ENCODE measurements at places on chromosomes 12 and 14.

DNA sequence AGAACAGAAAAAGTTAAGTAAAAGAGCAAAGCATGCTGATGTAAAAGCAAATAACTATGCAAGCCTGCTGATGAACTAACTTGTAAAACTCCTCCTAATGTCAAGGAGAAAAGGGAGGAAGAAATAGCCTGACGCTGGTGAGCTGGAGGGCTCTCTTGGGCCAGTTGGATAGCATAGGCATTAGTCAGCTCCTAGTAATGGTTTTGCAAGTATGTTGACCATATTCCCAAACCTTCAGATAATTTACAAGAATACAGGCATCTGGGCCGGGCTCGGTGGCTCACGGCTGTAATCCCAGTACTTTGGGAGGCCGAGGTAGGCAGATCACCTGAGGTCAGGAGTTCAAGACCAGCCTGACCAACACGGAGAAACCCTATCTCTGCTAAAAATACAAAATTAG, 871.4 kb downstream of the C12orf50 start:
- no peak for DNase-seq

DNA sequence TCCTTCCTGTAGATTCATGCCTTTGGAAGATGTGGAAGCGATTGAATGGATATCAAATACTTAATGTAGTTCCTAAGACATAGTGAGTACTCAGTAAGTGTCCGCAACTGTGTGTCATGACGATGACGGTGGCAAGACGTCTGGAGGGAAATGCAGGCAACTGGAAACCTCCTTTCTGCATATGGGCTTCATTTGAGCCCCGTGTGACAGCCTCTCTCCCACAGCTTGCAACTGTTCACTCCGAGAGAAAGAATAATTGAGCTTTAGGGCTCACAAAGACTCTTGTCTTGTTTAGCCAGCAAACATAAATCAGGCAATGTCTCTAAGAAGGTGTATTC, 6.9 kb downstream of the CFAP251 start:
- no peak for DNase-seq

GRCh38 chr12:87758271-87758670, 270.9 kb downstream of the C12orf50 start:
- DNase-seq: no peak

GRCh38 chr12:52149651-52150241, 42.1 kb downstream of the KRT80 start:
- no peak for DNase-seq

- no peak for DNase-seq
These were observed 11.4 kb upstream of the ANKS1B start for GRCh38 chr12:99996095-99996494.

- no peak for DNase-seq
These were observed 11.0 kb downstream of the ORAI1 start for GRCh38 chr12:121637231-121637914.

DNA sequence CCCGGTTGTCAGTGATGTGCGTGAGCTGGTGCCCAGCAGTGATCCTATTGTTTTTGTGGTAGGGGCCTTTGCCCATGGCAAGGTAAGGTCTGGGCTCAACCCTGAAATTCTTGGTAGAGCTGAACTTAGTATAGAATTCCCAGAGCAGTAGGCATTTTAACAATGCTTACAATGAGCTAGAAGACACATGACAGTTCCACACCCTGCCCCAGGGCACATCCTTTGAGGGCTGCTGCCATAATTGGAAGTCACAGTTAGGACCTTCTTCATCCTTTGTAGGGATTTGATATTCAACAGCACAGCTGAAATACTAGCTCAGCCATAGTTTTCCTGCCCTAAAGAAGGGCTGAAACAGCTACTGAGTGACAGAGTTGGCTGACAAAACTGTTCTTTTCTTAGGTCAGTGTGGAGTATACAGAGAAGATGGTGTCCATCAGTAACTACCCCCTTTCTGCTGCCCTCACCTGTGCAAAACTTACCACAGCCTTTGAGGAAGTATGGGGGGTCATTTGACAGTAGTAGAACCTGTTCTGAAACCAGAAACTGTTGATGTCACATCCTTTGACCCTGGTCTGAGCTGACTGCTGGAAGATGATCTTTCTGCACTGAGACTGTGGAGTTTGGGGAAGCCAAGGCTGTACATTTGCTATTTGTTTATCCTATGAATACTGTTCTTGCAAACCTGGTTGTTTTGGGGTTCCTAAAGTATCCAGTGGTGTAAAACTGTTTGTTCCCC, 4.8 kb downstream of the EMG1 start:
- no peak for DNase-seq

DNA sequence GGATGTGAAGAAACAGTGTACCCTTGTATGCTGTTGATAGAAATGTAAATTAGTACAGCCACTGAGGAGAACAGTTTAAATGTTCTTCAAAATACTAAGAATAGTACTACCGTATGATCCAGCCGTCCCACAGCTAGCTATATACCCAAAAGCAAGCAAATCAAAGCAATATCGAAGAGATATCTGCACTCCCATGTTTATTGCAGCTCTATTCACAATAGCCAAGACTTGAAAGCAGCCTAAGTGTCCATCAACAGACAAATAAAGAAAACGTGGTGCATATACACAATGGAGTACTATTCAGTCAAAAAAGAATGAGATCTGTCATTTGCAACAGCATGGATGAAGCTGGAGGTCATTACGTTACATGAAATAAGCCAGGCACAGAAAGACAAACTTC, 88.5 kb upstream of the SLC38A4 start:
- DNase-seq: no peak

GRCh38 chr12:47307680-47308399, 228.1 kb upstream of the AMIGO2 start:
- DNase-seq: no peak

DNA sequence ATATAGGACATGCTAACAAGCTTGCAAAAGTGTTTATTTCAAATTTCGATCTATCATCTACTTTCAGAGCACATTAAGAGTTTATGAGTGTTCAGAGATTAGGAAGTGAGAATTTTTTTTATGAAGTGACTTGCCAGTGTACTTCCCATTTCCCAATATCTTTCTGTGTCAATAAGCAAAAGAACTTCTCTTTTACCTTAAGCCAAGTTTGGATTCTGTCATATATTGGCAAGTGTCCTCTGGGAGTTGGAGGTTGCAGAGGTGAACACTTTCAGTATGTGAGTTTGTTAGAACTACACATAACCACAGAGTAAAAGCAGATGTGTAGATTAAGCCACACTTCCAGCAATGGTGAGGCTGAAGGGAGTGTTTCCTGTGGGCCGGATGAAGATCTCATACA, 16.6 kb upstream of the KLRF1 start:
- DNase-seq: no peak

All from mesenteric fat pad (tissue), 1 donor.